GM12878 (cell line): ENCODE measurements at places on chromosomes 2 and 18. TPM values are rescaled to one million over a fixed set of nuclear protein-coding genes. Genes with fewer than 3 reads are reported as not detected.

DNA sequence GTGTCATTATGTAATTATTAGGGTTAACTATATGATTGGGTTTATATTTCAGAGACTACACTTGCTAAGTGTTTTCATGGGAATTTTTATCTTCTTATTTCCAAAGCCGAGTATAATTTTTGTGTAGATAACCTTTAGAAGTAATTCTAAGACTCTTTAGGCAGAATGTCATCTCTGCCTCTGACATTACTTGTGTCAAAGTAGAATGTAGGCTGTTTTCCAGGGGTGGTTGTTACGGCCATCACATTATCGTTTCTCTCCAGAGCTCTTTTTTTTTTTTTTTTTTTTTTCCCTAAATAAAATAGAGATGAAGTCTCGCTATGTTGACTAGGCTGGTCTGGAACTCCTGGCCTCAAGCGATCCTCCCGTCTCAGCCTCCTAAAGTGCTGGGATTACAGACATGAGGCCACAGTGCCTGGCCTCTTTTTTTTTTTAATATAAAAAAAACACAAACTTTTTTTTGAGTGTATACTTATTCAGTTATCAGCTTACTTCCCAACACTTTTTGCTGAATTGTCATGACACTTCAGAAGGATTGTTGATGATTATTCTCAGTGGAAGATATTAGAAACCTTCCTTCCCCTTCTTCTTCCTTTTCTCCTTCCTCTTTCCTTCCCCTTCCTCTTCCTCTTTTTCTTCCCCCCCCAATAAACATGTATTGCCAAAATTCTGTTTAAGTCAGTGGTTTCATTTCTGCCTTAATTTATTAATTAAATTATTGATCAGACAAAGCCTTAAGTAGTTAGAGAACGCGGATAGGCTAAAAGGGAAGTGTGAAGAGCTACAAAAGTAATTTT, 2.3 kb downstream of the PIKFYVE start:
- H3K27me3 ChIP-seq: no peaks in the 10 kb centered on the region
- peaks cover 8% of the 10 kb centered on the region; the same call in 1 of the 2 replicates for H3K36me3 ChIP-seq
- peak overlapping the region; percentile 86; the same call in 1 of the 2 replicates for H3K4me3 ChIP-seq
- no peak overlapping the region for H3K27ac ChIP-seq
- DNase-seq: no peak

- H3K27me3 ChIP-seq: peaks cover 9% of the 10 kb centered on the region
- no peaks in the 10 kb centered on the region for H3K36me3 ChIP-seq
These were observed 9.4 kb upstream of the CRYBA2 start for GRCh38 chr2:219002395-219003266.

DNA sequence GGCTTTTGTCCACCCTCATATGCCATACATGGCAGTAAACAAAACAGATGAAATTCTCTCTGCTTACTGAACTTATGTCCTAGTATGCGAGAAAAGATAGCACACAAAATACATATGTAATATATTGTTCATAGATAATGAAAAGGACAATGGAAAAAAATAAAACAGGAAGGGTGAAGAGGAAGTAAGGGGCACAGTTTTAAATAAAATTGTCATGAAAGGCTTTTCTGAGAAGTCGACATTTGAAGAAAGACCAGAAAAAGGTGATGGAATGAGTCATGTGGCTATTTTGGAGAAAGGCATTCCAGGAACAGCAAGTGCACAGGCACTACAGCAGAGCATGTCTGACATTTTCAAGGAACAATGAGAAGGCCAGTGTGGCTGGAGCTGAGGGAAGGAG, 56.4 kb downstream of the KCNH7 start:
- no peak overlapping the region for H3K4me3 ChIP-seq
- H3K4me1 ChIP-seq: no peaks in the 10 kb centered on the region
- H3K36me3 ChIP-seq: no peaks in the 10 kb centered on the region
- H3K27ac ChIP-seq: no peak overlapping the region

DNA sequence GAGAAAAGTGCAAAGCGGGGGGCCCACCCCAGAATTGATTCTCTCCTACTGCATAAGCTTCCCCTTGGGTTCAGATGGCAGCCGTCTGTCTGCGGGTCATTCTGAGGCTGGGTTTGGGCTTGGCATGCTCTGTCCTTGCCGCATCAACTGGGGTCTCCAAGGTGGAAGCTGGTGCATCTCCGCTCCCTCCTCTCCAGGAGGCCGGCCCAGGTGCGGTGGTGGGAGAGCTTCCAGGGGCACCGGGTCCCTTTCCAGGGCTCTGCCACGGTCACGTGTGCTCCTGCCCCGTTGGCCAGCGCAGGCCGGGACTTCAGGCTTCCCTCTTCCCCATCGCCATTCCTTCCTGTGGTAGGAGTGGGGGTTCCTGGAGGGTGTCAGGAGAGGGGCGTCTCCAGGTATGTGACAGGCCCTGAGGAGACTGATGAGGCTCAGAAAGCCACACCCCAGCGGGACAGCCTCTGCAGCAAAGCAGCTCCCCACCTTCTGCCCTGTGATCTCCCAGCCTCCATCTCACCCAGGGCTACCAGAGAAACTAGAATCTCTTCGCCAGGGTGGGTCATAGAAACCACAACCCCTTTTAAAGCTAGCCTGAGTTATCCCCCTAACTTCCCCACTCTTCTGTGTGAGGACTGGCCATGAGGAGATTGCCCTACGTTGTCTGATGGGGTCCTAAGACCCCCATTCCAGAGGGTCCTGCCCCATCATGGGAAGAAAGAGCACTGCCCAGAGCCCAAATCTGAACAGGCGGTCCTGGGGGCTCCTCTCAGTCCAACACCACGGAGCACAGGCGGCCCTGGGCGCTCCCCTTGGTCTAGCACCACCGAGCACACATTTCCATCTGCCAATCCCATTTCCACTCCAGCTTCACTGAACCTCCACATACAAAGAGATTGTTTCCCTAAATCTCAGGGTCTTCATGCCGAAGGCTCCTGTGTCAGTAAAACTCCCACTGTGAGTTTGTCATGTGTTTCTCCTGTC, 76.6 kb downstream of the SLC66A2 start:
- H3K27me3 ChIP-seq: no peaks in the 10 kb centered on the region
- H3K4me1 ChIP-seq: no peaks in the 10 kb centered on the region
- H3K36me3 ChIP-seq: no peaks in the 10 kb centered on the region
- DNase-seq: no peak
- no peak overlapping the region for H3K4me3 ChIP-seq

Gene SAG
- polyA plus RNA-seq: not detected in 2 replicates
